Ovary (tissue), 10 donors: ENCODE measurements at places on chromosomes 6 and 20.

DNA sequence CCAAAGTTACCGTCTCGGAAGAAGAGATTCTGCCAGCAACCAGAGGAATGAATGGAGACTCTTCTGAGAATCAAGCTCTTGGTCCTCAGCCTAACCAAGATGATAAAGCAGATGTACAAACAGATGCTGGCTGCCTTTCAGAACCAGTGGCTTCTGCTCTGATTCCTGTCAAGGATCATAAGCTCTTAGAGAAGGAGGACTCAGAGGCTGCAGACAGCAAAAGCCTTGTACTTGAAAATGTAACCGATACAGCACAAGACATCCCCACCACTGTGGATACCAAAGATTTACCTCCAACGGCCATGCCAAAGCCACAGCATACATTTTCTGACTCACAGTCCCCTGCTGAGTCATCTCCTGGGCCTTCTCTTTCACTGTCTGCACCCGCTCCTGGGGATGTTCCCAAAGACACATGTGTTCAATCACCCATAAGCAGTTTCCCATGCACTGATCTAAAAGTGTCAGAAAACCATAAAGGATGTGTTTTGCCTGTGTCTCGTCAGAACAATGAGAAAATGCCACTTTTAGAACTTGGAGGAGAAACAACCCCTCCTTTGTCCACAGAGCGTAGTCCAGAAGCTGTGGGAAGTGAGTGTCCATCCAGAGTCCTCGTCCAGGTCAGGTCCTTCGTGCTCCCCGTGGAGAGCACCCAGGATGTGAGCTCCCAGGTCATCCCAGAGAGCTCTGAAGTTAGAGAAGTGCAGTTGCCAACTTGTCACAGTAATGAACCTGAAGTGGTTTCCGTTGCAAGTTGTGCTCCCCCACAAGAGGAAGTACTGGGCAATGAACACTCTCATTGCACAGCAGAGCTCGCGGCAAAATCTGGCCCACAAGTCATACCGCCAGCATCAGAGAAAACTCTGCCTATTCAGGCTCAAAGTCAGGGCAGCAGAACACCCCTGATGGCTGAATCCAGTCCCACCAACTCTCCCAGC is 109.6 kb downstream of the RTN4IP1 start:
- DNase-seq: no peak

DNA sequence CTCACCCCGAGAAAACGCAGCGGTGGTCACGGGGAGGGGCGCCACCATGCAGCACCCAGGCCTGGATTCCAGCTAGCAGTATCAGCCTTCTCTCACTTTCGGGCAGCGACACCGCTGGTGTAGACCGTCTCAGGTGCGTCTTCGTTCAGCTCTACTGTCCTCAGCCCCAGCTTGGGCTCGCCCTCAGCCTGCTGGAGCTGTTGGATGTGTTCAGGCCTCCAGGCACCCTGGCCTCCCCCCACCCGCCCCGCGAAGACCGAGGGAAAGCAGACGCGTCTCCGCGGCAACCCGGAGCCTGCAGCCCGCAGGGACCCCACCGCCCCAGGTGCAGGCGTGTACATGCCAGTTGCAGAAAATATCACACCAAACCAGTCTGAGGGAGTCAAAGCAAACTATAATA is 60.8 kb upstream of the CARMIL1 start:
- no peak for DNase-seq

GRCh38 chr20:40686434-40686882 is 2.6 kb downstream of the MAFB start:
- no peak for DNase-seq

- no peak for DNase-seq
These were observed 299.5 kb downstream of the PRL start for GRCh38 chr6:21997119-21998037.

DNA sequence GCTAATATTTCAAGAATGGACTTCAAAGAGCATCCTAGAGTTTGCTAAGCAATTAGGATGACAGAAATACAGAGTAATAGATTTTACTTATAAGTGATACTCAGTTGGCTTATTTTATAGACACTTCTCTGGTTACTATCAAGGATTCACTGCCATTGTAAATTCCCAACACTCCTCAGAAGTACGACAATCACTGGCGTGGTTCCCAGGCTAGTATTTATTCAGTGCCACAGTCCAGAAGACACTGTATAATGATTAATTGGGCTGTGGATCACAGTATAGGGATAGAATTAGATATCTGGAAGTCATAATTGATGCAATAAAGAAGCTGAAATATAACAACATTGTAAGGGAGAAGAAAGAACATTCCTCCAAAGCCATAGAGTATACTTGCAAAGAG is 15.7 kb downstream of the MANEA start:
- no peak for DNase-seq

GRCh38 chr6:41376176-41376575 is 40.8 kb downstream of the NCR2 start:
- DNase-seq: no peak
